Immature natural killer cell (primary cell): ENCODE measurements at places on chromosomes 16 and 17. TPM values are rescaled to one million over a fixed set of nuclear protein-coding genes. Genes with fewer than 3 reads are reported as not detected.

- peaks cover 4% of the 10 kb centered on the region for H3K4me1 ChIP-seq
- H3K27ac ChIP-seq, result no peak overlapping the region
- no peak overlapping the region for H3K4me3 ChIP-seq
- DNase-seq, result no peak
- no peaks in the 10 kb centered on the region for H3K36me3 ChIP-seq
Measured at GRCh38 chr16:89191901-89192185, 8.5 kb downstream of the SLC22A31 start.

DNA sequence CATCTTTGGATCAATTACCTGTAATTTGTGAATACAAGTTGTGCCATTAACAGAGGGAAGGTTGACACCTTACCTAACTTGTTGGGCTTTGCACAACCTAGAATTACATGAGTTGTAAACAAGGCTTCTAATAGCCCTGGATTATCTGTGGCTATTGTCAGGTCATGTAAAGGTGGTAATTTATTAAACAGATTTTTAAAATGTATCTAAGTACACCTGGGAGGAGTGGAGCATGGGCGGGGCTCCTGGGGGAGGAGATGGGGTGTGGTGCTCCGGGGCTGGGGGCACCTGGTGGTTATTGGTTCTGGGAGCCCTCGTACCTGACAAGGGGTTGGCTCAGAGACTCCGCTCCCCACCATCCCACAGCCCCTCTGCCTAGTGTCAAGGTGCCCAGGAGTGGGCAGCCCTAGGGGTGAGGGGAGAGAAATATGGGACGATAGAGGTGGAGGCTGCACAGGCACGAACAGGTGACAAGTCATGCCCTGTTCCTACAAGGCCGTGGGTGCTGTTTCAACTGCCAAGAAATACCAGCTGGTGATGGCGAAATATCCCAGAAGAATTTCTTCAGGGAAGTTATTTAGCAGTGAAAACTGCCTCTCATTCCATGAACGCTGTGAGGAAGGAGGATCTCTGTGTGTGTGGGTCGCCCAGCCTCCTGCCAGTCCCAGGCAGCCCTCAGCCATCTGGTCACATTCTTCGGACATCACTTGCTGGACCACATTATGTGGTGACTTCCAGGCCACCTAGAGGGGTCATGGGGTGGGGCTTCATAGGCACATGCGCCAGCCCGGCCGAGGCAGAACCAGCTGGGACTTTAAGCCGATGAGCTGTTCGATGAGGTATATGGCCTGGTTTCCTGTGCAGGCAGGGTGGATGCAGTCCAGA, 55.5 kb upstream of the IRX3 start:
- H3K36me3 ChIP-seq, result no peaks in the 10 kb centered on the region
- peaks cover 2% of the 10 kb centered on the region for H3K27me3 ChIP-seq
- no peak overlapping the region for H3K27ac ChIP-seq
- H3K4me1 ChIP-seq, result no peaks in the 10 kb centered on the region

DNA sequence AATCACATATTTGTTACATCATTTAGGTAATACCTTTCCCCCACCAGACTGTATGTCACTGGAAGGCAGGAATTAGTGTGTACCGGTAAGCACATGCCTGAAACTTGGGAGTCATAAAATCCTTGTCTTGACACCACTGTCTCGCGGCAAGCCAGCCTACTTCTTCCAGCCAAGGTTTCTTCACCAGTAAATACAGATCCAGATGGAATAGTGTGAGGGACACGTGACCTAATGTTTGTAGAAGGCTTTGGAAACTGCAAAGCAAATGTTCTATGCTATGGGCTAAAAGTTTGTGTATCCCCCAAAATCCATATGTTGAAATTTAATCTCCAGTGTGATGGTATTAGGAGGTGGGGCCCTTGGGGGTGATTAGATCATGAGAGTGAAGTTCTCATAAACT, 126.1 kb downstream of the HS3ST4 start:
- peaks cover 2% of the 10 kb centered on the region for H3K27me3 ChIP-seq
- H3K4me1 ChIP-seq, result no peaks in the 10 kb centered on the region
- no peak overlapping the region for H3K27ac ChIP-seq
- no peak overlapping the region for H3K4me3 ChIP-seq
- DNase-seq, result no peak
- no peaks in the 10 kb centered on the region for H3K36me3 ChIP-seq

The WFDC1 gene
- not detected for polyA plus RNA-seq

- H3K27ac ChIP-seq, result peak overlapping the region; percentile 23
- H3K27me3 ChIP-seq, result peaks cover 12% of the 10 kb centered on the region
- H3K36me3 ChIP-seq, result no peaks in the 10 kb centered on the region
- H3K4me1 ChIP-seq, result peaks cover 32% of the 10 kb centered on the region
- no peak for DNase-seq
- no peak overlapping the region for H3K4me3 ChIP-seq
Measured at GRCh38 chr16:88531931-88532433, 38.2 kb upstream of the ZC3H18 start.

DNA sequence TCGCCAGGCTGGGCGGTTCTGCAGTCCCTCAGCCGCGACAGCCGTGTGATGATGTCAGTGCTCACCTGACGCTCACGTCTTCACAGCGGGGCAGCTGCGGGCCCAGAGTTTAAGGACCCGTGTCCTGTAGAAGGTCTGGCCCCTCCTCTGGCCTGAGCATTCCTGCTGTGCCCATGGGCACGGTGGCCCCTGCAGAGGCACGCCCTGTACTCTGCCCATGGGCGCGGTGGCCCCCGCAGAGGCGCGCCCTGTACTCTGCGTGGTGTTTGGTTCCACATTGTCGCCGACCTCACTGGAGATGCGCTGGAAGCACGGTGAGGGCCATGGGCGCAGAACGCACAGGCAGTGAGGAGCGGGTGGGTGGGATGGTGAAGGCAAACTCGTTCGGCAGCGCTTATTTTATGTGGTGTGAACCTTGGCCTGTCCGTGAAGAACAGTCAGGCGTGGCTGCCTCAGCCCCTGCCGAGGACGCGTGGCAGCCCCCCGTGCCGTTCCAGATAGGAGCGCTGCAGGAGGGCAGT, 122.0 kb downstream of the BANP start:
- peaks cover 11% of the 10 kb centered on the region for H3K36me3 ChIP-seq
- H3K4me1 ChIP-seq, result peaks cover 3% of the 10 kb centered on the region
- peaks cover 4% of the 10 kb centered on the region for H3K27me3 ChIP-seq
- no peak for DNase-seq

The SLC13A2 gene
- not detected for polyA plus RNA-seq

DNA sequence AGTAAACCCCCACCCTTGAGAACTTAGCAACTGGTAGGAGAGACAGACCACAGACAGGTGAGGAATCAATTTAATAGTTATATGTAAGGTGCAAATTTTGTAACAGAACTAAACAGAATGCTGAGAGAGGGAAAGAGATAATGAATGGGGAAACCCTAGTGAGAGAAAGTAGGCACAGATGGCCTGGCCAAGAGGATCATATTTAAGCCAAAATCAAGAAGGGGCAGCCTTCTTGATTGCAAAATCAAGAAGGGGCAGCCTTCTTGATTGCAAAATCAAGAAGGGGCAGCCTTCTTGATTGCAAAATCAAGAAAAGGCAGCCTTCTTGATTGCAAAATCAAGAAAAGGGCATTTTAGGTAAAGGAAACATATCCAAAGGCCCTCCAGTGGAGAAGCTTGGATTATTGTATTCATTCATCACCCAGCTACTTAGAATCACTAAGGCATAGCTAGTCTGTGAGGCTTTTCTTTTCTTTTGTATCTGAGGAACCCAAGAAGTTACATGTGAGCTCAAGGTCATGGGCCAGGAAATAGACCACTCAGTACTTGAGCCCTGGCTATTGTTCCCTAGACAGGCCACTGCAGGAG, 190.6 kb downstream of the CYLD start:
- H3K4me3 ChIP-seq, result no peak overlapping the region
- no peaks in the 10 kb centered on the region for H3K4me1 ChIP-seq
- no peaks in the 10 kb centered on the region for H3K36me3 ChIP-seq
- peaks cover 6% of the 10 kb centered on the region for H3K27me3 ChIP-seq

The OR3A1 gene
- polyA plus RNA-seq, result not detected

DNA sequence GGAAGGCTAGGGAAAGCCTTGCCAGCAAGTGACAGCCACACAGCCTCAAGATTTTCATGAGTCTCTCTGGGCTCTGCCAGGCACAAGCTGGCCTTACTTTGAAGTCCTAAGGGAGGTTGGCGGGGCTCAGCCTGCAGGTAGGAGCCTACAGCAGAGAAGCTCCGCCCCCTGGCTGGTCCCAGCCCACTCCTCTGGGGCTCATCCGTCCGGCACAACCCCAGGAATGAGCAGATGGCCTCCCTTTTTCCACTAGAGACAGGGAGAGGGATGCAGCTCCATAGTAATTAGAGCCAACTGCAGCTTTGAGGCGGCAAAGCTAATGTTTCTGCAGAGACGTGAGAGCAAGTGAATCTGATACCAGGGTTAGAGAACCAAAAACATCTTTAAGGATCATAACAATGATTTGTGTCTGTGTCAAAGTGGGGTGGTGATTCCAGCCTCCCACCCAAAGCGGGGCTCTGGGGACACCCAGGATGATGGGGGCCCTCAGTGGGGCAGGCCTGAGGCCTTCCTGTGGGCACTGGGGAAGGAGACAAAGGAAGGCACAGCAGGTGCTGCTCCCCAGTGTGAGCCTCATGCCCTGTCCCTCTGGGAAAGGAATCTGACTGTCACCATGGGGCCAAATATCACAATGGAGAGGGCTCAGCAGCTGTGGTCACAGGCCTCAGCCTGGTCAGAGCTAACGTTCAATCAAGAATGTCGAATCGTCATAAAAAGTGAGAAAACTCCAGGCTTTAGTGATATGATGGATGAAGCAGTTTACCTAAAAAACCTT, 61.5 kb downstream of the RBFOX3 start:
- peaks cover 2% of the 10 kb centered on the region for H3K27me3 ChIP-seq
- H3K27ac ChIP-seq, result no peak overlapping the region
- H3K4me3 ChIP-seq, result no peak overlapping the region
- H3K36me3 ChIP-seq, result no peaks in the 10 kb centered on the region
- peaks cover under 1% of the 10 kb centered on the region for H3K4me1 ChIP-seq

GRCh38 chr16:67676516-67676915, 9.9 kb downstream of the C16orf86 start:
- DNase-seq, result no peak
- H3K27me3 ChIP-seq, result no peaks in the 10 kb centered on the region
- H3K4me1 ChIP-seq, result no peaks in the 10 kb centered on the region

The ACSM5 gene
- polyA plus RNA-seq, result not detected

DNA sequence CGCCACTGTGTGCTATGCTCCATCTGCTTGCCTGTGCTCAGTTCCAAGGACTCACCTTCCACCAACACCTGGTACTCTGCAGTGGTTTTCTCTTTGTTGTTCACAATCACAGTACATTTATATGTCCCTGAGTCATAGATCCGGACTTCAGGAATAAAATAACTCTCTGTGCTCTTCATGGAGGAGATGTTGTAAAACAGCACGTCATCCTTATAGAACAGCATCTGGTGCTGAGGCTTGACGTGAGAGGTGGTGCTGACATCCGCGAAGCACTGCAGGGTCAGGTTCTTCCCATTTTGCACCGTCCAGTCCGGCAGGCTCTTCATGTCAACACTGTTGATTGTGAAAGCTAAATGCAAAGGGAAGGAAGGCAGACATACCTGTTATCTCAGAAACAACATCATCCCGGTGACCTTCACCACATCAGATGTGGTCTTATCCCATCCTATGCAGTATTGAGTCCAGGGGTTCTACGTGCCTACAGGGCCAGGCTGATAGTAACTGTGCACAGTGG, 12.8 kb downstream of the PECAM1 start:
- no peak overlapping the region for H3K27ac ChIP-seq
- no peak overlapping the region for H3K4me3 ChIP-seq
- H3K36me3 ChIP-seq, result peaks cover 7% of the 10 kb centered on the region
- H3K4me1 ChIP-seq, result peaks cover 27% of the 10 kb centered on the region
- no peaks in the 10 kb centered on the region for H3K27me3 ChIP-seq

The CA7 gene
- 0.12 TPM for polyA plus RNA-seq

GRCh38 chr16:25045696-25046381, 30.7 kb upstream of the ARHGAP17 start:
- DNase-seq, result no peak
- peaks cover 13% of the 10 kb centered on the region for H3K27me3 ChIP-seq
- no peak overlapping the region for H3K4me3 ChIP-seq
- H3K36me3 ChIP-seq, result no peaks in the 10 kb centered on the region

GRCh38 chr17:71725811-71726210, 395.0 kb upstream of the SOX9 start:
- no peaks in the 10 kb centered on the region for H3K36me3 ChIP-seq
- H3K27ac ChIP-seq, result no peak overlapping the region

DNA sequence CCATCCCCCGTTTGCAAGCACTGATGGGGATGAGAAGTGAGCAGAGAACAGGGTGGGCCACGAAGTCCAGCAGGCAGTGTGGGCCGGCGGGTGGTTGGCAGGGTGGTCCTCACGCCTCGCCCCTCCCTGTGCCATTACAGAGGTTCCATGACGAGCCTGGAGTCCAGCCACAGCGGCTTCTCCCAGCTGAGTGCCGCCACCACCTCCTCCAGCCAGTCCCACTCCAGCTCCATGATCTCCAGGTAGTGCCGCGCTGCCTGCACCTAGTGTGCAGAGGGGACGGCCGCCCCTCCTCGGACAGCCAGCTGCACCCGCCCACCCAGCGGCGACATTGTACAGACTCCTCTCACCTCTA, 73.0 kb downstream of the SEC14L1 start:
- H3K4me3 ChIP-seq, result no peak overlapping the region
- peaks cover 5% of the 10 kb centered on the region for H3K27me3 ChIP-seq
- H3K27ac ChIP-seq, result no peak overlapping the region
- no peak for DNase-seq
- no peaks in the 10 kb centered on the region for H3K4me1 ChIP-seq
- peaks cover 57% of the 10 kb centered on the region for H3K36me3 ChIP-seq

DNA sequence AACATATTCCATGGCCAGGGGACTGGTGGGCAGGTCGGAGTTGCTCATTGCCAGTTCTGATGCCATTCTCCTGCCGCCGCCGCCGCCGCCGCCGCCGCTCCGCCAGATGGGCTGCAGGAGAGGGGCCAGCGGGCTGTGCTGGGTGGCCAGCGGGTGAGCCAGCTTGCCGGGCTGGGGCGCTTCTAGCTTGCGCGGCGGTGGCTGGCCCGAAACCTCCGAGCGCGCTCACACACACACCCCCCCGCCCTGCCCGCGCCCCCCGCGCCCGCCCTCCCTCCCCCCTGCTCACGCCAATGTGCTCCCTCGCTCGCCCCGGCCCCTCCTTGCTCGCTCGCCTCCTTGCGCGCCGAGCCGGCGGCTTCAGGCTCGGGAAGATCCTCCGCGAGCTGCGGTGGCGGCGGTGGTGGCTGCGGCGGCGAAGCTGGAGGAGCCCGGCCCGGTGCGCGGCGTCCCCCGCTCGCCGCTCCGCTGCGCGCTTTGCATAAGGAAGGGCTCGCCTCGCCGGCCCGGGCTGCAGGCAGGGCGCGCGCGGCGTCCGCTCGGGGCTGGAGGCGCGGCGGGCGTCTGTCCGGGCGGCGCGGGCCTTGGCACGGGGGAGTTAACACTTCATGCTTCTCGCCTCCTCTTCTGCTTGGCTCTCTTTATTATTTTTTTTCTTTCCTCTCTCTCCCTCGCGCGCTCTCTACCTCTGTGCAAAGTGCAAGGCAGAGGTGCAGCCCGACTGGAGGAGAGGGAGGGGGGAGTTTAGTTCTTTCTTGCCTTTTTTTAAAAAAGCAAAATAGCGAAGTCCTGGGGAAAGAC, 500 bp downstream of the MAF start:
- H3K4me1 ChIP-seq, result peaks cover 41% of the 10 kb centered on the region
- peak overlapping the region; percentile 94 for H3K27ac ChIP-seq
- no peaks in the 10 kb centered on the region for H3K36me3 ChIP-seq

The PYY gene
- not detected for polyA plus RNA-seq

GRCh38 chr17:65278050-65278819, 141.1 kb downstream of the RGS9 start:
- H3K4me3 ChIP-seq, result no peak overlapping the region
- no peak for DNase-seq
- H3K27ac ChIP-seq, result no peak overlapping the region
- H3K4me1 ChIP-seq, result peaks cover 11% of the 10 kb centered on the region

GRCh38 chr16:5108505-5109158, 11.0 kb upstream of the EEF2KMT start:
- no peaks in the 10 kb centered on the region for H3K4me1 ChIP-seq
- H3K36me3 ChIP-seq, result no peaks in the 10 kb centered on the region
- H3K4me3 ChIP-seq, result no peak overlapping the region
- no peak for DNase-seq
